ENCODE measurements at places on chromosomes 16 and 17. TPM values are rescaled to one million over a fixed set of nuclear protein-coding genes. Genes with fewer than 3 reads are reported as not detected.

The TAT gene
- total RNA-seq: not detected

The CD7 gene
- 0.42 TPM for total RNA-seq

The TP53I13 gene
- 52.7 TPM for total RNA-seq

The TBC1D26 gene
- total RNA-seq: not detected

The CCDC40 gene
- total RNA-seq: 6.7 TPM

The CLDN9 gene
- total RNA-seq: 0.75 TPM

The BCL6B gene
- 32.8 TPM for total RNA-seq

The ZNF768 gene
- 41.5 TPM for total RNA-seq

The AXIN1 gene
- total RNA-seq: 9.8 TPM

The SULT1A2 gene
- total RNA-seq: 0.39 TPM

The MSRB1 gene
- total RNA-seq: 12.4 TPM

The SPATA20 gene
- 83.0 TPM for total RNA-seq

The ALOX15 gene
- not detected for total RNA-seq

The CA7 gene
- not detected for total RNA-seq

The PIGL gene
- total RNA-seq: 10.2 TPM

The RUNDC1 gene
- total RNA-seq: 15.9 TPM

The RCVRN gene
- not detected for total RNA-seq

The KLHL10 gene
- not detected for total RNA-seq

The C1QL1 gene
- total RNA-seq: 0.66 TPM

The PDIA2 gene
- 8.8 TPM for total RNA-seq

The ADAMTS18 gene
- total RNA-seq: not detected
